NCI-H510A (cell line): ENCODE measurements at places on chromosomes 7 and 10.

DNA sequence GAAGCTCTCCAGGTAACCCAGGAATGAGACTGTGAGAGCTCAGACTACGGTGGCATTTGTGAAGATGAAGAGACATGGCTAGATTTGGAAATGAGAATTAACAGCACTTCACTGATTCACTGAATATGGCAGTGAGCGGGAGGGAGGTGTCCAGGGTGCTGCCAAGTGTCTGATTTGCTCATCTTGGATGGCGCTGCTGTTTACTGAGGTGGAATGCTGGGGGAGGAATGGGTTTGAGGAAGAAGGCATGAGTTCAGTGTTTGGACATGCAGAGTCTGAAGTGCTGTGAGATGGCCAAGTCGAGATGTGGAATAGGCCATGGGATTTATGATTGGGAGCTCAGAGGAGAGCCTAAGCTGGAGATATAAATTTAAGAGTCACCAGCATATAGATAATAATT lies 437.1 kb upstream of the NPVF start:
- no peak for DNase-seq

- no peak for DNase-seq
Observed at GRCh38 chr10:73786512-73786885, 1.1 kb downstream of the ZSWIM8 start.

DNA sequence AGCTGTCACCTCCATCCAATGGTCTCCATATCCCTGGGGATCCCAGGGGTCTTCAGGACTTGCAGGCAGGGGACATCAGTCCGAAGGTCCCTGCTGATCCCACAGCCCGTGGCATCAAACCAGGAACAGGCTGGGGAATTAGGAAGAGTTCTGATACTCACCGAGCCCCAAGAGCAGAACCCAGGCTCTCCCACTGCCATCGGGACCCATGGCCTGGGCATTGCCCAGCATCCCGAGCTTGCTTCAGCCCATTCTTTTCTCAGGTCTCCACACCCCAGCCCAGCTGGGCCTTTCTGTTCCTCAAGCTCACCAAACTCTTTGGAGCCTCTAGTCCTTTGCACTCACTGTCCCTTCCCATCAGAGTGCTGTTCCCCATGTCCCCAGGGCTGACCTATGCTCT lies 280.9 kb downstream of the GRID1 start:
- DNase-seq: no peak

GRCh38 chr10:26857991-26858706 lies 2.6 kb downstream of the ABI1 start:
- DNase-seq: no peak

DNA sequence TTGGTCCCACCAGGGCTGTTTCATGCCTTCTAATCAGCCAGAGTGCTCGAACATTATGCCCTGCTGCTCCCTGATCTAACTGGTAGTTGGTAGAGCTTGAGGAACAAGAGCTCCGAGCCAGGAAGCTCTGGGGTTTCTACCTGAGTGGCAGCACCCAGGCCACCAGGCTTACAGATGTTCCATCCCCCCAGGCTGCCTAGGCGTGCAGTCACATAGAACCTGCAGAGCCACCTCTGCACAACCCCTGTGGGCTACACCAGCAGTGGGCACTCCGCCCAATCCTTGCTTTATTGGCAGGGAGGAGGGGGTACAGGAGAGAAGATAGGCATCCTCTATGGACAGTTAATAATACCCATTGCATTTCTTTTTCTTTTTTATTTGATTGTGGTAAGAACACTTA lies 21.8 kb downstream of the MAP3K8 start:
- DNase-seq: no peak

DNA sequence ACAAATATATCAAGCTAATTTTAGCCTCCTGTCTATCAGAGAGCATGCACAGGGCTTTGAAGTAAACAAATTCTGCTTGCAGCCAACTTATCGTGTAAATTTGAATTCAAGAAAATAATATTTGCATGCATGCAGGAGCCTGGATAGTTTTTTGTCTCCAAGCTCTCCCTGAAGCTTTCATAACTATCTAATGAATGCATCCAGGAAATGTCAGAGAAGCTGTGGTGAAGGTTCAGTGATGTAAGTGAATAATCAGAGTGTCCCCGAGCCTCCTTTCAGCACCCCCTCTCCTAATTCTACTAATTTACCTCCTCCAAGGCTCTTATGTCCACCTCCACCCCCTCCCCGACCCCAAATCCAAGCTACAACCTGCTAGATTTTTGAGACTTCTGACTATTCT lies 172.0 kb upstream of the ZNF32 start:
- DNase-seq: no peak

- no peak for DNase-seq
Observed at GRCh38 chr7:151238924-151239836, 6.9 kb downstream of the CHPF2 start.

- DNase-seq: no peak
Observed at GRCh38 chr7:80520199-80520598, 8.3 kb upstream of the GNAT3 start.

DNA sequence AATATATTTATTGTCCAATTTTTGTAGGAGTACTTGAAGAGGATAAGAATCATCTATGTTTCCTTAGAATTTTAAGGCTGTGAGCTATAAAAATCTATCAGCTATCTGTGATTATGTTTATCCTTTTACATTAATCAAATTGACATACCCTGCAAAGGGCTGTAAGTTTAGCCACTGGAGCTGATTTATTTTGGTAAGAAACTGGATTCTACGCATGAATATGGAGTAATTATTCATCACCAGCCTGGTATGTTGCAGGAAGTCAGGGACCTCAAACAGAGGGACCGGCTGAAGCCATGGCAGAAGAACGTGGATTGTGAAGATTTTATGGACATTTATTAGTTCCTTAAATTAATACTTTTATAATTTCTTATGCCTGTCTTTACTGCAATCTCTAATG lies 696.9 kb downstream of the DNAJB9 start:
- no peak for DNase-seq

GRCh38 chr7:144579687-144580086 lies 176.2 kb upstream of the NOBOX start:
- DNase-seq: no peak

- DNase-seq: no peak
Observed at GRCh38 chr10:18159557-18159956, 19.3 kb downstream of the CACNB2 start.

GRCh38 chr10:61933859-61934555 lies 32.5 kb downstream of the ARID5B start:
- DNase-seq: no peak
